A172 (cell line): ENCODE measurements at places on chromosomes 6 and 20. TPM values are rescaled to one million over a fixed set of nuclear protein-coding genes. Genes with fewer than 3 reads are reported as not detected.
A peak's percentile ranks its signal among the peaks of the same experiment; 100 is the strongest.

FGD2 gene
- total RNA-seq = not detected in 2 replicates

TGM6 gene
- not detected in 2 replicates for total RNA-seq

LIME1 gene
- 53.8 and 59.0 TPM in 2 replicates for total RNA-seq

HSPA12B gene
- total RNA-seq = not detected in 2 replicates

- no peak for DNase-seq
These were observed 31.7 kb upstream of the MAP3K4 start for GRCh38 chr6:160959726-160960435.

GRCh38 chr6:137919837-137920730 is 53.0 kb downstream of the TNFAIP3 start:
- no peak for DNase-seq

DNA sequence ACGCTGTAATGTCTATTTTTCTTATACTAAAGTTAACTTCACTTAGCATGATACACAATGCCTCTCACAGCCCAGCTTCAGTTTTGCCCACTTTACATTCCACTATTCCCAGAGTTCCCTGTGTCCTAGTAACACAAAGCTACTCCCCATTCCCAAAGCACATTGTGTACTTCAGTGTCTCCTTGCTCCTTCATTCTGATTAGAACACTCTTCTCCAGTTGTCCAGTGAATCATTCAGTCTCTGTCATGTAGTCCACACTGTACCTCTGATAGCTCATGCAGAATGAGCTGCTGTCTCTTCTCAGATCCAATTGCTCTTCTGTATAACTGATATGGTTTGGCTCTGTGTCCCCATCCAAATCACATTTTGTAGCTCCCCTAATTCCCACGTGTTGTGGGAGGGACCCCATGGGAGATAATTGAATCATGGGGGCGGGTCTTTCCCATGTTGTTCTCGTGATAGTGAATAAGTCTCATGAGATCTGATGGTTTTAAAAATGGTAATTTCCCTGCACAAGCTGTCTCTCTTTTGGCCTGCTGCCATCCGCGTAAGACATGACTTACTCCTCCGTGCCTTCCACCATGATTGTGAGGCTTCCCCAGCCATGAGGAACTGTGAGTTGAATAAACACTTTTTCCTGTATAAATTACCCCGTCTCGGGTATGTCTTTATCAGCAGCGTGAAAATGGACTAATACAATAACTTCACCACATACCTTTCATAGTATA is 2.1 kb upstream of the TMX4 start:
- no peak for DNase-seq

DNA sequence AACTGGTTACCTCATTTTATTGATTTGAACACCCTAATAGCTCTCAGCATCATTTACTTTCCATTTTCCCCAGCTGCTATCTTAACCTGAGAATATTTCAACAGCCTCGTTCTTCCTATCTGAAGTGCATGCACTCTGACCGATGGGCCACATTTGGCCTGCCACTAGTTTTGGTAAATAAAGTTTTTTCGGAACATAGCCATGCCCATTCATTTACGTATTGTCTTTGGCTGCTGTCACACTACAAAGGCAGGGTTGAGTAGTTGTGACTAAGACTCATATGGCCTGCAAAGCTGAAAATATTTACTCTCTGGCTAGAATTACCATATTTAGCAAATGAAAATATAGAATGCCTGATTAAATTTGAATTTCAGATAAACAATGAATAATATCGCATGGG is 10.8 kb downstream of the ADGRF4 start:
- DNase-seq = no peak

DNA sequence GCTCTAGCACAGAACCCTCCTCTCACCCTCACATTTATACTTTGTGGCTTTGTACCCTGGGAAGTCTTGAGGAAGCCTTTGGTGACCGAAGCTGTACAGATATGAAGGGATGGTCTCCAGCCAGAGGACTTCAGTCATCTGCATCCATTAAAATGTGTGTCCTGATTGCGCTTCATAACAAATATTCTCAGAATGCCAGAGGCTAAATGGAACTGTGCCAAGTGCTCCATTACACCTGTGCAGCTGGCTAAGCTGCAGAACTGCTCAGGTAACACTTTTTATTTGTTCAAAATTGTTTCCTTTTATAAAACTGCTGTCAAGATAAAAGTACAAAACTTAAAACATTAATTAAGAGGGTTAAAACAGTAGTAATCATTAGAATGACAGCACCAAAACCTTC is 22.3 kb downstream of the TPBG start:
- no peak for DNase-seq

- DNase-seq = no peak
These were observed 19.1 kb upstream of the LOC128125822 start for GRCh38 chr6:63553208-63553607.

GRCh38 chr6:133918208-133918930 is 29.5 kb downstream of the TCF21 start:
- DNase-seq = no peak

DNA sequence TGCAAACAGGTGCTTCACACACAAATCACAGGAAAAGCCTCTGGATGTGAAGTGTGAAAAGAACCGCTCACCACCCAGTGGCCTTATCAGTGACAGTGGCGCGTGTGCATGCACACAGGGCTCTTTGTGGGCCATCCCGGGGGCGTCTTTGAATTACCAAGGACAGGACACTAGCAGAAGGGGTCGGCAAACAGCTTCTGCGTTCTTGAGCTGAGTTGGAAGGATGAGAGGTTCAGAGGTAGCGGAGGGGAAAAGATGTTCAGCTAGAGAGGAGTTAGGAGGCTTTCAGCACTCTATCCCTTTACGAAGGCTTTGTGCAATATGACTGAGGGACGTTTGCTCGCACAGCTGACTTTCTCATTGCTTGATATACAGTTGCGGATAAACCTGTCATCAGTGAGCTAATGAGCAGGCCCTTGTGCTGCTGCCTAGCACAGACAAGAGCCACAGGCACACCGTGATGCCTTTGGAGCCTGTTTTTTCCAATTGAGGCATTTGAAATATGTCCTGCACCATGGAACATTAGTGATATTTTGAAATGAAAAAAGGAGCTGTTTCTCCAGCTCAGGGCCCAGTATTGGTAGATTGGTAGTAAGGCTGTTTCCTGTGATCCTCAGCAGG is 83.1 kb downstream of the IYD start:
- no peak for DNase-seq

DNA sequence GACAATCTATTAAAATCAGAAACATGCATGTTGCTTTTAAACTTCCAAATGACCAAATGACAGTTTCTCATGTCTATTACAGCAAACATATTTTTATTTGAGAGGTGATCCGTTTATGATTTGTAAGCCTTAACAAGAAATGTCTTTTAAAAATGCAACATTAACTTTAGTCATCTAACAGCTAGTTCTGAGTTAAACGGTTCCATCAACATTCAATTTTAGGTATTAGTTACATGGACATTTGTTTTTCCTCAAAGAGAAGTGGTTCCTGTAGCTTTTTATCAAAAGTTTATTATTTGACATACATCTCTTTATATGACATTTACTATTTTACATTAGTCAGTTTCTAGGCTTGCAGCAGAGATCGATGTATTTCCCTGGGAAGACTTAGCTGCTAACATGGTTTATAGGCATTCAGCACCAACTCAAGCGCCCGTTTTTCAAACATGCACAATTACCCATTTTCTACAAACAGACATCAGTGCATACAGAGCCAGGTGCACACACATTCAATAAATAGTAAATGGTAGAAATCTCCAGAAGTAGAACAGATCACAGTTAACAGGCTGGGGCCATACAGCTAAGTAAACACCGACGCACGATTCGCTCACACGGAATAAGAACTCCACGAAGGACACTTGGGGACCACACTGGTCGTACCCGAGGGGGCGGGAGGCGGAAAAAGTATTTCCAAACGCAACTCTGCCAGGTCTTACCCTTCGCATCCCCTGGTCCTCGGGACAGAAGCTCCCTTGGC is 882 bp downstream of the CNR1 start:
- DNase-seq = no peak

- peak; percentile 11 for DNase-seq
These were observed 268.9 kb upstream of the HS3ST5 start for GRCh38 chr6:114611696-114612095.

DNA sequence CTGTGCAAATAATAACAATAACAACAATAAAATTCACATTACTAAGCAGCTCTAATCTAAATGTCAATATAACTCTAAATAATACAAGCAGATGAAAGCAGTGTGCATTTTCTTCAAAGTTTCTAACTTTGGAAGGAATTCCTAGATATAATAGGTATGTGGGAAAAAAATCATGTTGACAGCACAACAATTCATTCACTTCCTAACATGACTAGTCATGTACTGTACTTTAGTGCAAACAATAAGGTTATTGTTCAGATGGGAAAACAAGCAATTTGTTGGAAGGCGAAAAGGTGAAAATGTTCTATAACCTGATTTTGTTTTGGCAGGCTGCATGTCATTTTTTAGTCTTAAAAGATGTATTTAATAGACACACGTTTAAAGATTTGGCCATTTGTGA is 484.3 kb upstream of the JAG1 start:
- no peak for DNase-seq

GRCh38 chr6:78300885-78301284 is 566.5 kb upstream of the IRAK1BP1 start:
- no peak for DNase-seq

DNA sequence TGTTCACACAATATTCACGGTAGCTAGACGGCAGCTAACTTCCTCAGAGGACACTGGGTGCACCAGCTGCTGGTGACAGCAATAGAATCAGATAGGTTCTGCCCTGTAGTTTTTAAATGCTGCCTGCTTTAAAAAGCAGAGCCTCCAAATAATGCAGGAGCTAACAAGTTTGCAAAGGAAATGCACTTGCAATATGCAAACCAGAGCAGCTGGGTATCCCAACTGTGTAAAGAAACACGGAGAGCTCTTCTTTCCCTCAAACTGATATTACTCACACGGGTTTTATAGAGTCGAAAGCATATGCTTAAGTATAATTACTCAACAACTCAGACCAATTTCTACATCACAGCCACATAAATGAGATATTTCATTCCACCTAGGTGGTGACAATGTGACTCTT is 432.7 kb downstream of the TFAP2A start:
- no peak for DNase-seq

- DNase-seq = no peak
These were observed 347.6 kb downstream of the CDC5L start for GRCh38 chr6:44734886-44735629.

DNA sequence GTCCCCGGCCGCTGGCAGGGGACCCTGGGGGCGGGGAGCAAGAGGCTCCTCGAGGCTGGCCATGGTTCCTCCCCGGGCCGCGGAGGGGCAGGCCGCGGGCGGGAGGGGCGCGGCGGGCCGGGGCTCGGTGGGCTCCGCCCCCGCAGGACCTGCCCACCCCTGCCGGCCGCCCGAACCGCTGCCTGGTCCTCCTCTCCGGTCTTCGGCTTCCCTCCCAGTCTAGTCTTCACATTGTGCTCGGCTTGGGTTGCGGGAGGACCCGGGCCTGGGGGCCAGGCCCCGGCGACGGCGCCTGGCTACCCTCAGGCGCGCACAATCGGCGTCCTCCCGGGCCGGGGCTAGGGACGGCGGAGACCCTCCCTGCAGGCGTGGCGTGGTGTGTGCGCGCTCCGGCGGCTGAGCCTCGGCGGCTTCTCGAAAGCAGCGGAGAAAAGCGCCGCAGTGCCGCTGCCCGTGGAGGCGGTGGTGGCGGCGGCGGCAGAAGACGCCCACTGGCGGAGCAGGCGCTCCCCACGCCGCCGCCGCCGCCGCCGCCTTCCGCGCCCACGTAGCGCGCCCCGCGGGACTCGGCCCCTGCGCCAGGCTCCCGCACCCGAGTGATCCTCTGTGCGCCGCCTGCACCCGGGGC is at the start of gene PDE10A:
TSS of gene PDE10A (minus strand) at position 493 of the 628 bp plus-strand sequence. CDS start at position 63, 430 bp downstream.
- DNase-seq = peak; percentile 37

DNA sequence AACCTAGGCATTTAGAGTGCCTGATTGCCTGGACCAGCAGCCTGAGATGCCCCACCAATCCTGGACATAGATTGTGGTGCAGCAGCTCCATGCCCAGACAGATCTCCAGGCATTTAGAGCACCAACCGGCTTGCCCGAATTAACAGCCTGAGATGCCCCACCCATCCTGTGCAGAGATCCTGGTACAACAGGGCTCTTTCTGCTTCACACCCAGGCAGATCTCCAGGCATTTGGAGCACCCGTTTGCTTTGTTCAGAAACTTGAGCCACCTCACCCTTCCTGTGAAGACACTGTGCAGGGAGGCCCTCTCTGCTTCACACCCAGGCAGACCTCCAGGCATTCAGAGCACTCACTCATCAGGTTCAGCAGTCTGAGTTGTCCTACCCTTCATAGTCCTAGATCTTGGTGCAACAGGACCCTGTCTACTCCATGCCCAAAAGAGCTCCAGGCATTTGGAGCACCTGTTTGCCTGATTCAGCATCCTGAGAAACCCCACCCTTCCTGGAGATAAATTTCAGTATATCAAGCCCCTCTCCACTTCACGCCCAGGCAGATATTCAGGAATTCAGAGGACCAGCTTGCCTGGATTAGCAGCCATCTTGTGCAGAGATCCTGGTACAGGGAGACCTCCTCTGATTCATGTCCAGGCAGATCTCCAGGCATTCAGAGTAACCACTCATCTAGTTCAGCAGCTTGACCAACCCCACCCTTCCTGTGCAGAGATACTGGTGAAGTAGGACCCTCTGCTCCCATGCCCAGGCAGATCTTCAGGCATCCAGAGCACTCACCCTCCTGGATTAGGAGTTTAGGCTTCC is 189.2 kb upstream of the FERMT1 start:
- DNase-seq = no peak

- DNase-seq = no peak
These were observed 27.6 kb upstream of the SCAF8 start for GRCh38 chr6:154705471-154706113.

- no peak for DNase-seq
These were observed 10.7 kb upstream of the PLEKHG1 start for GRCh38 chr6:150588888-150589499.

DNA sequence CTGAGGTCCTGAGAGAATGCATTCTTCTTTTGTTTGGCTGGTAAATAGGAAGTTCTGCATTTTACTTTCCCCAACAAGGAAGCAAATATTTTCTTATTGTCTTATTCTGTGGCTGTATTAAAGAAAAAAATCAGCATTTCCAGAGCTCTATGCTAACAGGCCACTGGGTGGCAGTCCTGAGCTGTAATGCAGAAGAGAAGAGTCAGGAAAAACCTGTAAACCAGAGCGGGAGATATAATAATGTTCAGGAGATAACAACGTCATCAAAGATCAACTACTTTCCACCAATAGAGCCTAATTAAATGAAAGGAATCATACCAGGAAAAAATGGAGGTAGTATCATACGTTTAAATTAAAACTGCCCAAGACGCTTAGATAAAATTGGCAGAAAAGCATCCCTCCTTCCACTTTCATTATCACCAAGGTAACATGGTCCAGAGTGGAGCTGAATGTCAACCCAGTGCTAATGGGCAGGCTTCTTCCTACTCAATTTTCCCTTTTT is 55.6 kb upstream of the CARMIL1 start:
- DNase-seq = peak; percentile 57
